Placental pericyte (primary cell): ENCODE measurements at places on chromosomes 5 and 9. TPM values are rescaled to one million over a fixed set of nuclear protein-coding genes. Genes with fewer than 3 reads are reported as not detected.

The SPINK7 gene
- total RNA-seq: not detected in 2 replicates

The PLAC8L1 gene
- total RNA-seq: not detected in 2 replicates

The GARIN3 gene
- total RNA-seq: not detected in 2 replicates

The GRIA1 gene
- 0.22 and 2.7 TPM in 2 replicates for total RNA-seq

The KIAA0825 gene
- 1.5 and 6.0 TPM in 2 replicates for total RNA-seq

The CNTFR gene
- total RNA-seq: not detected in 2 replicates

The C5orf63 gene
- total RNA-seq: 3.5 and 3.6 TPM in 2 replicates

The TGFBI gene
- 1,608 and 4,077 TPM in 2 replicates for total RNA-seq

The OR1Q1 gene
- total RNA-seq: not detected in 2 replicates

The NEUROG1 gene
- total RNA-seq: not detected in 2 replicates

The IL17B gene
- total RNA-seq: 0.66 and 0.72 TPM in 2 replicates

The MARCOL gene
- total RNA-seq: not detected in 2 replicates

The SCGB3A2 gene
- not detected in 2 replicates for total RNA-seq

The SPINK4 gene
- total RNA-seq: 1.3 and 1.8 TPM in 2 replicates

The F2RL1 gene
- total RNA-seq: 86.4 and 209 TPM in 2 replicates

The CTSV gene
- total RNA-seq: 0.44 TPM in 1 of 2 replicates, not detected in the other

The PCDHAC2 gene
- 0.14 and 0.22 TPM in 2 replicates for total RNA-seq

The HRH2 gene
- 0.14 TPM in 1 of 2 replicates, not detected in the other for total RNA-seq

The INSL6 gene
- total RNA-seq: 0.22 TPM in 1 of 2 replicates, not detected in the other

The DCTN3 gene
- 68.3 and 81.2 TPM in 2 replicates for total RNA-seq

The C5orf58 gene
- total RNA-seq: under 0.01 TPM in 1 of 2 replicates, not detected in the other

The SNCAIP gene
- total RNA-seq: 7.0 and 7.7 TPM in 2 replicates
